Stimulated activated CD8-positive, alpha-beta memory T cell treated with anti-CD3 and anti-CD28 coated beads, Interleukin-4, amount 100 ng/mL, for 1 hour (primary cell): ENCODE measurements at places on chromosomes 4 and X.

- DNase-seq, result no peak
Measured at GRCh38 chrX:116357329-116357728, 79.1 kb upstream of the SLC6A14 start.

GRCh38 chr4:188162698-188163097 lies 23.5 kb downstream of the TRIML1 start:
- DNase-seq, result no peak

- DNase-seq, result no peak
Measured at GRCh38 chr4:159104694-159105414, 2.0 kb downstream of the RAPGEF2 start.

DNA sequence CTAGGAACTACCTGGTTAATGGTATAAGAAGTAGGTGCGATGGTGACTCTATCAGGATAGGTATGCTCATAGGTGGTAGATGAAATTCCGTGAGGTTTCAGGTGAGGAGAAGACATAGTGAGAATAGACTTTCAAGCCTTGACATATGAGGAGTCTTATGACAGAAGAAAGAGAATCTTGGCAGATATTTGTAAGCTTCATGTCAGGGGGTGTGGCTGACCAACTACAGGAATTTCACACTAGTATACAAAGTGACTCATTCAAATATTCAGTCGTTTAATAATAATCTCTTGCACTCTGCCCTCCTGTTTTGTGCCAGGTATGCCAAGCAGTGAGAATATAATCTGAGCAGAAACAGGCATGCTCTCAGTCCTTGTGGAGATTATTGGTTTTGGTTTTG lies 22.8 kb downstream of the PACRGL start:
- DNase-seq, result no peak
